MM.1S (cell line): ENCODE measurements at places on chromosomes 7 and 10.
A peak's percentile ranks its signal among the peaks of the same experiment; 100 is the strongest.

DNA sequence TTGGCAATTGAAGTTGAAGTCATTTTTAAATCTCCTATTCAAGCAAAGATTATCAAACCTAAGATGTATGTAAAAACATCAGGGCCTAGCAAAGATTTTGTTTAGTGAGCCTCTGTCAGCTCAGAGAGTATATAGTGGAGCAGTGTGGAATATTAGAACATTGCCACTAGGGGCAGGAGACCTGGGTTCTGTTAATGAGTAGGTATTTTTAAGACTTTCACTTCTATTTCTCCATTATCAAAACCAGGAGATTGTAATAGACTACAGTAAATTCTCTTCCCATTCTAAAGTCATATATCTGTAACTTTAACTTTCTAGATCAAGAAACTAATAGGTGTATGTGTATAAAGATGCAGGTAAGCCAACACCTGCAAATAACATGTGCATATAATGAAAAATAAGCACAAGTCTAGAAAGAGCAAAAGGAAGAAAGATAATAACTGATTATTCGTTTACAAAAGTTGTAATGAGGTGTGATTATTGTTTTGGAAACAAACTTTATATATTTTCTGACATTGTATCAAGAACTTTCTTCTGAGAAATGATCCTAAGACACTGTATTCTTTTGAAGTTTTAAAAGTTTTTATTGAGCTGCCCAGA lies 64.4 kb downstream of the KCND2 start:
- DNase-seq: peak; percentile 36

- no peak for DNase-seq
Observed at GRCh38 chr7:115417662-115418061, 495.8 kb downstream of the MDFIC start.

- DNase-seq: no peak
Observed at GRCh38 chr10:23047201-23048050, 48.0 kb upstream of the MSRB2 start.

GRCh38 chr7:79786187-79786586 lies 332.7 kb upstream of the MAGI2 start:
- no peak for DNase-seq

DNA sequence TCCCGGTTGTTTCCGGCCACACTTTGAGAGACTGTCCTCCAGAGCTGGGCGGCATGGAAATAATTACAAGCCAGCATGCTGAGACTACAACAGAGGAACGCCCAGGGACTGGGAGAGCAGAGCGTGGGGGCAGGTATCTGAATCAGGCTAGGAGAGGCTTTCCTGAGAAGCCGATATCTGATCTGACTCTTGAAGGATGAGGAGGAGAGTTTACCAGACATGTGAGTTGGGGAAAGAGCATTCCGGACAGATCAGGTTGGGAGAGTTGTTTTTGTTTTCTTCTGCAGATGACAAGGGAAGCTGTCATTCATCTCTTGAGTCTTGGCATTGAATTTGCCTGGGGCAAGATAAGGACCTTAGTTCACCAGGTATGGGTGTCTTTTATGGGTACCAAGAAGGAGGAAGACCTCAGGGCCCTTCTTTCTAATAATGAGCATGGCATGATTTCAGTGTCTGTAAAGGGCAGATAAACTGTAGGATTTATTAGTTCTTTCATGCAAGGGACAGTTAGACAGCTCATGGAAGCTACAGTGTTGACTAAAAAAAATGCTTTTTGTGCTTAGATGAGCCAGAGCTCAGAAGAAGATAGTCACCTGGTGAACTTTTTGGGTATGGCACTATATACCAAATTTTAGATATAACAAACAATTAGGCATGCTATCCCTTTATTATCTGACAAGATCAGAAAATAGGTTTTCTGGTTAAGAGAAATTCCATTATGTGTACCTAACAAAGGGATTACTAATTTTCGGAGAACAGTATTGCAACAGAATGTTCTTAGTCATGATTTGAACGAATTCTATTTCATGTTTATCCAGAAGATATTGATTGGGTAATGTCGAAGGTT lies 36.2 kb downstream of the WBP1L start:
- DNase-seq: no peak

DNA sequence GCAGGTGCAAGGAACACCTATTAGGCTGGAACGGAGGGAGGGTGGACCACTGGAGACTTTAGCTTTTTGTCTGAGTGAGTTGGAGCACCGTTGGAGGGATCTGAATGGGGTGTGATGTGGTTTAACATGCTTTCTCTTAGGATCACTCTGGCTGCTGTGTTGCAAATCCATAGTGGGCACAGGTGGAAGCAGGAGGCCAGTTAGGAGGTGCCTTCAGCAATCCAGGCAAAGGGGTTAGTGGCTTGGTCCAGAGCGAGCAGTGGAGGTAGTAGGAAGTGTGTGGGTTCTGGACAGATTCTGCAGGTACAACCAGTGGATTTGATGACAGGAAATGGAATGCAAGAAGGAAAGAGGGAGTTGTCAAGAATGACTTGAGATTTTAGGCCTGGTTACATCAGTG lies 95.0 kb downstream of the MMRN2 start:
- no peak for DNase-seq

DNA sequence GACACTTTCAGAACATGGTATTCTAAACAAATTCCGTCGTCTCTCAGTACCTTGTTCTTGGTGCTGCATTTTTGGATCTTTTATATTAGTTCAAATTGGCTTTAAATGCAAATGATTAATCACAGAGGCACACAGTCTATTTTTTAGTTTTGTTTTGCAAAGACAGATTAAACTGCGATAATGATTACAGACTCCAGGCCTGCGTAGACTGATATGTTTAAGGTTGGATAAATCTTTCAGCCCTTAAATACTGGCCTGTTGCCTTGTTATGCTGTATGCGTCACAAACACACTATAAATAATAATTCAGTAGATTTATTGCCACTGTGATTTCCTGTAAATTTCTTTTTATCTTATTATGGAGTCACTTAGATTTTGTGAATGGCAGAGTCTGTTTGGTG lies 19.3 kb downstream of the CACNB2 start:
- no peak for DNase-seq

DNA sequence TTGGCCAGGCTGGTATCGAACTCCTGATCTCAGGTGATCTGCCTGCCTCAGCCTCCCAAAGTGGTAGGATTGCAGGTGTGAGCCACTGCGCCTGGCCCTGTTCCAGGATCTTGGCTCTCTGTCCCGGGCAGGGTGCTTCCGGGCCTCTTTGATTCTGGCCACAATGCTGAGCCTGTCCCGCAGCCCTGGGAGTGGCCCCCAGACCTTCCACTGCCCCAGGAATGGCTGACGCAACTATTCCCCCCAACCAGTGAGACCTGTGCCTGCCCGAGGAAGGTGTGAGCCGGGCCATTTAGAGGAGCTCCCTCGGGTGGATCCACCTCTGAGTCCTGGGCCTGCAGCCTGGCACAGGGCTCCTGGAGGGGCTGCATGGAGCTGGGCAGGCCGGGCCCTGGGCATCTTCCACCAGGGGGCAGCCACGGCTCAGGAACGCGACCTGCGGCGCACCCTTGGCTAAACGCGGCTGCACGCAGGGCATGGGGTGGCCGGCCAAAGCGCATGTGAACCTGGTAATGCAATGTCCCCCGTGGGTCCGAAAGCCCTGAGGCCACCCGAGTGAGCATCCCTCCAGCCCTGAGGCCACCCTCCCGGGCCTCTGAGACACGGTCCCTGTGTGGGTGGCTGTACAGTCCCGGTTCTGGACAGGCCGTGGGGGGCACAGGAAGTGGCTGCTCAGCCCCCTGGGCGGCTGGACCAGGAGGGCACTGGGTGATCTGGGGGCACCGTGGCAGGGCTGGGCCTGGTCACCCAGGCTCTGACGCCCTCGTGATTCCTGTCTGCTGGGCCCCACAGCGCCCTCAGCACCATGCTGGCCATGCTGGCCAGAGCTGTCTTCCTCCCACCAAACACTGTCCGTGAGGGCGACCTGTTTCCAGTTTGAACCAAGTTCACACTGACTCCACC lies 24.8 kb downstream of the GRIFIN start:
- peak; percentile 64 for DNase-seq

- DNase-seq: no peak
Observed at GRCh38 chr7:22482503-22482902, 17.5 kb downstream of the STEAP1B start.

DNA sequence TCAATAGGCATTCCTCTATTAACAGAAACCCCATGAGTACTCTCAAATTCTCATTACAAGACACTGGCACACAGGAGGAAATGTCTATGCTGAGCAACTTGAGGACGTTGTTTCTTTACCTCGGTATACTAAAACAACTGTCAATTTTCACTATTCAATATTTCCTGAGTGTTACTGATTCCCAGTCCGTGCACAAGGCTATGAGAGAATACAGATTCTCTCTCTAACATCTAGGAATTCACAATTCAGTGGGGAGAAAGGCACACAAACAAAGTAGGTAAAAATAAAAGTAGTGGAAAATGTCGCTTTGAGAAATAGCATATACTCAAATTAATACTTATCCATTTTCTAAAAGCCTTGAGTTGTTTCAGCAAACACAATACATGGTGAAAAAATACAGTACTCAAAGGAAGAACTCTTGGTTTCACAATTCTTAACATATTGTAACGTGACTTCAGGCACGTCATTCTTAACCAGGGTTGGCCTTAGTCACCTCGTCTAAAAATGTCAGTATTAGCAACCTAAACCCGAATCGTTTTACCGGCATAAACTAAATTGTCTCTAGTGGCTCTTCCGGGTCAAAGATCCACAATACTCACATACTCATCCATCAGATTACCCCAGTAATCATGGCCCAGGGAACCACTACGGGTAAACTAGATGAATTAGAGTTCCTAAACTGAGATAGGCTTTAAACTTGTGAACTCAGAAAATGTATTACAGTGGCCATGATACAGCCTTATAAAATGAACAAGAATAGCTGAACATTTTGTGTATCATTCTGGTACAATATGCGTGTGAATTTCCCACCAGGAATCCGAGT lies 1.5 kb downstream of the IPMK start:
- DNase-seq: peak; percentile 53

DNA sequence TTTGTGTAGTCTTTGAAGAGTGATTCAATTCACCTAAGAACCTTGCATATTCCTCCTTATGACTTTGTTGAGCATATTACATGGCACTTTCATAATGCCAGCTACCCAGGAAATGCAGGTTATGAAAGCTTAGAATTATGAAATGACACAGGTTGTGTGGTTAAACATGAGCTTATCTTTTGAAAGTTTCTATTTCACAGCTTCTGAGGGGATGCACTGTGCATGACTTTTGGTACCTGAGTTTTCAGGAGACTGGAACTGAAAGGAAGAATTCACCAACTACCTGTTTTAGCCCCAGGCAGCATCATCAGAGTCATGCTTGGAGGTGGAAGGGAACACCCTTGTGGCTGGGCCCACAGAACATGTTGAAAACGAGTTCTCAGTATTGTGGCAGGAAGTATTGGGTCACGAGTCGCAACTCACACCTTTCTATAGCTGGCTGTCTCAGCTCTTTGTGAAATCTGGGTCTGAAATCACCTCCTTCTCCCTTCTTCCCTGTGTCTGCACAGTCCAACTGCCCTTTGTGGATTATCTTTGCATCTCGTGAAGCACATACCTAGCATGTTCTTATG lies 228.2 kb downstream of the PTEN start:
- DNase-seq: peak; percentile 97

DNA sequence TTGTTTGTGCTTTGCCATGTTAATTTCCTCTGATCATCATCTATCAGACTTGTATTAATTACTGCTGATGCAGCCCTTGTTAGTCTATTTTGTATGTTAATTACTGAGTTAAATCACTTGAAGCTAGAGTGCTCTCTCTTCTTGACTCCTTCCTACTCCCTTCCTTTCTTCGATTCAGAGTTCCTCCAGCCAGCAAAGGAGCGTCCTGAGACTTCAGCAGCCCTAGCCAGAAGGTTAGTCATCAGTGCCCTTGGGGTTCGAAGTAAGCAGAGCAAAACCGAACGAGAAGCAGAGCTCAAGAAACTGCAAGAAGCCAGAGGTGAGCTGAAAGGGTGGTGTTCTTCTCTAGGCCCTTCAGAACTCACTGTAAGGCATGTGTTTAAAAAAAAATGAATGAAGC lies 32.1 kb downstream of the LOXL4 start:
- DNase-seq: no peak

DNA sequence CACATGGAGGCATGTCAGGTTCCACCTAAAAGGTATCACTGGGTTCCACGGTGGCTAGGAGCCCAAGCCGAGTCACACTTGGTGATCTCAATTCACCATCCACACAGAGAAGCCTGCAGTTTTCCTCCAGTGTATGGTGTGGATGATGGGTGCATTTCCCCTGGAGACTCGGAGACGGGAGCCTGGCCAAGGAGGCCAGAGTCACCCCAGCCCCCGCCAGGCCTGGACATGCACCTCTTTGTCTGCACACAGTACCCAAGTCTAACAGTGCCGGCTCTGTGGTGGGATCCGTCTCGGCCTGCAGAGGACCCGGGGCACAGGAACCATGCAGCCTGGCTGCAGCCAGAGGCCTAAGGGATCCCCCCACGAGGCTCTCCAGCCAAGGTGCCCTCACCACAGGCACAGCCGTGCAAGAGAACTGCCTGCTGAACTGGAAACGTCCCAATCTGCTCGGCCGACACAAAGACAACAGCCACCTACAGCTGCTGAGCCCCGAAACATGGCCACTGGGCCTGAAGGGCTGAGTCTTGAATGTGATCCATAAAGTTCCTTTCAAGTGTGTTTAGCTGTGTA lies 75.2 kb downstream of the DIP2C start:
- DNase-seq: no peak

GRCh38 chr10:18400201-18400905 lies 251.0 kb downstream of the NSUN6 start:
- peak; percentile 61 for DNase-seq

GRCh38 chr10:131431533-131431932 lies 120.0 kb upstream of the TCERG1L start:
- DNase-seq: no peak

- DNase-seq: no peak
Observed at GRCh38 chr7:47266799-47267198, 315.1 kb downstream of the TNS3 start.

DNA sequence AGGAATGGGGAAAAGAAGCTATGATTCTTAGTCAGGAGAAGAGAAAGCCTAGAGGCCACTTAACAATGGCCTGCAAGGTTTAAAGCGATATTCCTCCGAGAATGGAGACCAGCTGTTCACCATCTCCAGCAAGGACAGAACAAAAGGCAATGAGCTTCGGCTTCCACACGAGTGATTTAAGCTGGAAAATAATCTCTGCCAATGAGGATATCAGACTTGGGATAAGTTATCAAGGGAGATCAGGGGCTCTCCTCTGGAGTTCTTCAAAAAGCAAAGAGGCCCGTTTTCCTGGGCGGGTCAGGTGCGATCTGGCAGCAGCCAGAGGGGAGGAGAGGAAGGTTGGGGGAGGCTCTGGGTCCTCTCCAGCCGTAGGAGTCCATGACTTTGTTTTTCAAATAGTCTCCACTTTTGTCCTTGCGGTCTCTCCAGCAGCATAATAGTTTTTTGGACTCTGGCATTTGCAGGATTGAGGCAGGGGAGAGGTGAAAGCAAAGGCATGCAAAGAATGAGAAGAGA lies 211.3 kb downstream of the SKIDA1 start:
- no peak for DNase-seq
